ENCODE measurements at places on chromosomes 2 and 18. TPM values are rescaled to one million over a fixed set of nuclear protein-coding genes. Genes with fewer than 3 reads are reported as not detected.

Gene GNLY
- total RNA-seq: 5.3 TPM

Gene USP40
- total RNA-seq: 60.3 TPM

Gene BBS5
- total RNA-seq: 10.1 TPM

Gene ALPP
- not detected for total RNA-seq

Gene IL1RL2
- total RNA-seq: not detected

Gene GPAT2
- 7.0 TPM for total RNA-seq

Gene ZNF385B
- 2.8 TPM for total RNA-seq

Gene LHCGR
- 2.7 TPM for total RNA-seq

Gene HOXD13
- total RNA-seq: not detected

Gene NOSTRIN
- 97.5 TPM for total RNA-seq

Gene DSG2
- total RNA-seq: 39.9 TPM

Gene VWC2L
- total RNA-seq: not detected

Gene TUBA3E
- total RNA-seq: not detected

Gene C18orf32
- 37.2 TPM for total RNA-seq

Gene PROM2
- total RNA-seq: 1.2 TPM

Gene NOL4
- not detected for total RNA-seq

Gene AQP12B
- not detected for total RNA-seq
